A375 (cell line): ENCODE measurements at places on chromosomes 5 and 9. TPM values are rescaled to one million over a fixed set of nuclear protein-coding genes. Genes with fewer than 3 reads are reported as not detected.

Gene ABO
- total RNA-seq = not detected in 2 replicates

Gene CCDC107
- 10.5 and 14.1 TPM in 2 replicates for total RNA-seq

Gene N4BP3
- 0.03 and 0.15 TPM in 2 replicates for total RNA-seq

Gene PDLIM4
- total RNA-seq = 78.5 and 84.1 TPM in 2 replicates

Gene LMNB1
- 129 and 144 TPM in 2 replicates for total RNA-seq

Gene TMEM252
- not detected in 2 replicates for total RNA-seq

Gene WDR31
- 1.2 and 1.3 TPM in 2 replicates for total RNA-seq

Gene BRINP1
- not detected in 2 replicates for total RNA-seq

Gene IL9
- total RNA-seq = not detected in 2 replicates

Gene CYSRT1
- 0.29 and 0.98 TPM in 2 replicates for total RNA-seq

Gene TRIM7
- 11.6 and 16.5 TPM in 2 replicates for total RNA-seq

Gene C9orf153
- not detected in 2 replicates for total RNA-seq
